ENCODE measurements at places on chromosomes 12 and 14.

GRCh38 chr12:17609153-17609552 lies 480.8 kb downstream of the RERGL start:
- no peak for DNase-seq

GRCh38 chr14:58395812-58396788 lies at the start of gene TOMM20L:
Gene TOMM20L, plus strand, starts transcription at chr14:58395930. Its CDS starts 28 bp downstream, at chr14:58395958.
- peak; percentile 48 for DNase-seq

GRCh38 chr12:25623816-25624215 lies 70.7 kb upstream of the LMNTD1 start:
- no peak for DNase-seq

DNA sequence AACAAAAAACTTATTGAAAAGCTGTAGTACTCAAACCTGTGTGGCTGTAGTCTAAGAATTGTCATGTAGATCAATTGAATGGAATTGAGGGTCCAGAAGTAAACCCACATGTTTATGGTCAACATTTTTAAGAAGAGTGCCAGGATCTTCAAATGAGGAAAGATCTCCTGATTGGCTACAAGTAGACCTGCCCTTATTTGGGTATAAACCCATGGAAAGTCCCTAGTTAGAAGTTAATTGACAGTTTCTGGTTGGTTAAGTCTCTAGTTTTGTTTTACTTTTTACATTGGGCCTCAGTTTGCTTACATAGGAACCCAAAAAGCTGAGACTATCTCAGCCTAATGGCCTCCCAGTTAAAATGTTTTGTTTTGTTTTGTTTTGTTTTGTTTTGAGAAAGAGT lies 91.9 kb upstream of the RESF1 start:
- DNase-seq, result no peak

DNA sequence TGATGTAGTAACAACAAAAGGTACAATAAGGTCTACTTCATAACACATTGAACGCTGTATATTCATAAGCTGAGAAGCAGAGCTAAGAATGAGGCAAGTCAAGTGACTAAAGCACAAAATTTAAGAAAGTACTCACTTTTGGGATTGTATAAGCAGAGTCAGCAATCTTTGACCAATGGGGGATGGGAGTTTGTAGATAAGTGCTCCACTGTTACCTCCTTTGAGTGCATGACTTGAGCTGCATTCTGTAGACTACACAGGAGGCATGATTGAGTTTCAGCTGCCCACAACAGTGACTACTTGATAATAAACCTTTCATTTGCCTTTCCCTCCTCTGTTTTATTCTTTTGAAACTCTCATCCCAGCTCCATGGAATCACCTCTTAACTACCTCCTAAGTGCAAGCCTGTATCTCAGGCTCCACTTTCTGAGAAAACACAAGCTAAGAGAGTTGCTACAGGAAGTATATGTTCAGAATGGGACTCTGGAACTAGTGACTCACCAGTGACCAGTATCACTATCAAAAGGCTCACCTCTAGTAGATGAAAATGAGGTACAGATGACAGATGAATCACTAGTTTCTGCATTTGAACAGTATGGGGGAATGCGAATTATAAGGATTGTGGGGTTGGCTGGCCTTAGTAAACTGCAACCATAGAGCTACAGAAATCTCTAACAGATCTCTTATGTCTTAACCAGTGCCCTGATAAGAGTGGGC lies 49.2 kb downstream of the SLC35F4 start:
- no peak for DNase-seq
